Activated CD4-positive, alpha-beta T cell treated with anti-CD3 and anti-CD28 coated beads for 24 hours (primary cell): ENCODE measurements at places on chromosomes 5 and 9.

GRCh38 chr5:76804266-76804665 is 14.6 kb upstream of the F2RL1 start:
- no peak for DNase-seq

DNA sequence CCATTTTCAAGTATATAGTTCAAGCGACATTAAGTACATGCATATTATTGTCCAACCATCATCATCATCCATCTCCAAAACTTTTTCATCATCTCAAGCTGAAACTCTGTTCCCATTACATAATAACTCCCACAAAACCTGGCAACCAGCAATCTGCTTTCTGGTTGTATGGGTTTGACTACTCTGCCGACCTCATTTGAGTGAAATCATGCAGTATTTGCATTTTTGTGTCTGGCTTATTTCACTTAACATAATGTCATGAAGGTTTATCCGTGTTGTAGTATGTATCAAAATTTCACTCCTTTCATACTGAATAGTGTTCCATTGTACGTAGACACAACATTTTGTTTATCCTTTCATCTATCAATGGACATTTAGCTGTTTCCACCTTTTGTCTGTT is 74.8 kb downstream of the SGCD start:
- DNase-seq, result no peak

- DNase-seq, result no peak
Observed at GRCh38 chr9:68794898-68795297, 89.9 kb downstream of the PIP5K1B start.

DNA sequence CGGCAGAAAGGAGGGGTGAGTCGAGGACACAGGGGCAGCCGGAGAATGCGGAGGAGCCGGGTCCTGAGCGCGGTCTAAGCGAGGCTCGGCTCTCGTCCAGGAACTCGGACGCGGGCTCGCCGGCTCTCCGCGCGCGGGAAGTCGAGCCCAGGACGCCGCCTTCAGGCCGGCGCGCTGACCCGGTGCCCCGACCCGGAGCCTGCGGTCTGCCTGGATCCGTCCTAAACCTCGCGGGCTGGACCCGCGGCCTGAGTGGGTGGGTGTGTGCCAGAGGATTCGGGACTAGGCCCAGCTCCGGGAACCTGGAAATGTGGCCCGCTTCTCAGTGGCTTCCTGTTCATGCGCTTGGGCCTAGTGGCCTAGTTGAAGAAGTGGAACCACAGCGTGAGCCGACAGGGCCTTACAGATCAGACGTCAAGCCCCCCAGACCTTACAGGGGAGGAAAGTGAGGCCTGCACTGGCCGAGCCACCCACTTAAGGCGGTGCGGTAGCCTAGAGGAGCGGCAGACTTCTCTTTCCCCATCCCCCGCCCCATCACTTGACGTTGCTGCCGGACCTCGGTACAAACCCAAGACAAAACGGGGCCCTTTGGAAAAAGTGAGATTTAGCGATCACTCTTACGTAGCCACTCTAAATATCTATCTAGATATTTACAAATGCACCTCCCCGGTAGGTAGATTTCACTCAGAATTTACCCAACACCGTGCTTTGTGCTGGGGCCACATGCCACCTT is 1.2 kb downstream of the CDKN2B-AS1 start:
- no peak for DNase-seq

GRCh38 chr5:72397836-72398235 is 77.7 kb downstream of the PTCD2 start:
- no peak for DNase-seq

DNA sequence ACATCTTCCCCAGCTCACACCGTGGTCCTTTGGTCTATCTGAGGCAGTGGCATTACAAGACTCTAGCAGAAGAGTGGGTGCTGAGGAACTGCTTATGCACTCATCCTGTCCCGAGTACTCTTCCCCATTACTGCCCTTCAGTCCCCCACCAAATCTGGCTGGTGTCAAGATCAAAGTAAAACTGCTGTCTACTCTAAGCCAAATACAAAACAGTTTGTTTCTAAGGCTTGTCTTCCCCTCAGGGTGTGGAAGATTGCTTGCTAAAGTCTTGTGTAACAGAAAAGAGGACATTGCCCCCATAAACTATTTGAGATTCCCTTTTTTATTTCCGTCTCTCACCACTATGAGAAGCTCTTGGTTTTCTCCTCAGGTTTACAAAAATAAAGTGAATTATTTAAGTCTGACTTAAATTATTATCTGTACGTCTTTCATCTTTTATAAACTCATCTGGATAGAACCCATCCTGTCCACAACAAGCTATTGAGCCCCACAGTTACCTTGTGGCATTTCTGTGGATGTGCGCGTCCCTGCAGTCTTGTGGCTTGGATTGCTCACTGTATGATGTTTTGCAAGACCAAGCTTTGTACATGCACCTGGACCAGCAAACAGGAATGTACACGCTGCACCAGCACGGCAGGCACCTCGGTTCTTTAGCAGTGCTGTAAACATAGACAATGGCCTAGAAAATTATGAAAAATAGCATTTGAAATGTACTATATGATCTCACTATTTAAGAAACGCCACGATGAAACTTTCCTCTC is 61.0 kb downstream of the CYSTM1 start:
- no peak for DNase-seq

DNA sequence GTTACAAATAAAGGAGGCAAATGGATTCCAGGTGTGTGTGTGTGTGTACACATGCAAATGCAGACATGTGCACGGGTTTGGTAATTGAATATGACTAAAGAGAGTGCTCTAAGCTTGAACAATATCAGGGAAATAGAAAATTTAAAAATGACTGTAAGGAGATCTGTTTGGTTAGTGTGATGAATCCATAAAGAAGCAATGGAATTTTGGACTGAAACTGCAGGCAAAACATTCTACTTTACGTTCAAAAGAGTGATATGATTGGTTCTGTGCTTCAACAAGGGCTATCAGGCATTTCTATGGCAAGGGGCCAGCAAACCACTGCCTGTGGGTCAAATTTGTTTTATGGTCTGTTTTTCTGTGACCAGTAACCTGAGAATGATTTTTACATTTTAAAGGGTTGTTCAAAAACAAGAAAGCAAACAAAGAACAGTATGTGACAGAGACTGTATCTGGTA is 332.8 kb upstream of the KLF9 start:
- no peak for DNase-seq

DNA sequence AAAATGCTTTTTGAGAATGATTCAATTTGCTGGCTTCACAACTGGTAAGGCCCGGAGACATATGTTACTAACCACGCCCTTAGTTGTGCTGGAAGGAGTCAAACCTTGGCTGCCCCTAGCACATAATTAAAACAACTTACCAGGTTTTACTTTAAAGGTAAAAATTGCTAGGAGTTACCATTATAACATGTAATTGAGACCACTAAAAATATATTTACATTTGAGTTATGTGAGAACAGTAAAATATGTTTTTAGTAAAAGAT is 435.6 kb upstream of the CDH9 start:
- no peak for DNase-seq

- DNase-seq, result peak; percentile 27
Observed at GRCh38 chr5:127029581-127030258, 638 bp downstream of the MARCHF3 start.

- DNase-seq, result no peak
Observed at GRCh38 chr5:110957934-110958333, 113.6 kb upstream of the TSLP start.

DNA sequence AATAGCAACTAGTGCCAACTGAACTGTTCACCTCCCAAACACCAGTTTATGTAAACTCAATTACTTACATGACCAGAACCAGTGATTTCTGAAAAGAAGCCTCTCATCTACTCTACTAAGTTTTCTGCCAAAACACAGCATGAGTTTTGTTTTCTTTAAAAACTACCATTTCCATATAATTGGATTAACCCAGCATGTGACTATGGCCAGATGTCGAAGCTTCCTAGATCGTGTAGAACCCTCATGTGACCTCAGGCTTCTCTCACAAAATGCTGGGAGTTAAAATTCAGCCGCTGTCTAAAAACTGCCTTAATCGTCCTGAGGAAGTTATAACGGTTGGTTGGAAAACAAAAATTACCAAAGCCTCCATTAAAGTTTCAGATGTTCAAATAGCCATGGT is 303.5 kb downstream of the IRX1 start:
- no peak for DNase-seq

DNA sequence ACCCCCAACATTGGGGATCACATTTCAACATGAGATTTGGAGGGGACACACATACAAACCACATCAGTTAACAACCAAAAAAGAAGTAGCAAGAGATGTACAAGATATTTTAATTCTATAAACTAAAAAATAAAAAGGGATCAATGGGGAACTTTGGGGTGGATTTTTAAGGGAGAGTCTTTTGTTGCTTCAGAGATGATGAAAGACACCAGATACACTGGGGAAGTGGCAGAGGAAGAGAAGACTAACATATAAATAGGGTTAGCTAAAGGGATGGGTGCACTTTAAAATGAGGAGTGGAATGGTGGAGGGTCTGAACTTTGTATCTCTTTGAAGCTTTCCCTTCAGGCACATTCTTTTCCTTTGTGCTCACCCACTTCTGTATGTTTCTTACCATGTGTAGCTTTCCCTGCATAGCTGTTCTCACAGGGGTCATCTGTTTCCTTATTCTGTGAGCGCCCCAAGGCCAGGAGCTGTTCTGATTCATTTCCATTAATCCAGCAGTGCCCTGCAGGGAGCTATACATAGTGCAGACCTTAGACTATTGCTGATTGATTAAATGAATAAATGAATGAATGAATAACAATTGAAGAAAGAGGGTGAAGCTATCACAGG is 531.6 kb upstream of the KLF4 start:
- no peak for DNase-seq

GRCh38 chr9:90600029-90600428 is 42.6 kb downstream of the DIRAS2 start:
- DNase-seq, result no peak

DNA sequence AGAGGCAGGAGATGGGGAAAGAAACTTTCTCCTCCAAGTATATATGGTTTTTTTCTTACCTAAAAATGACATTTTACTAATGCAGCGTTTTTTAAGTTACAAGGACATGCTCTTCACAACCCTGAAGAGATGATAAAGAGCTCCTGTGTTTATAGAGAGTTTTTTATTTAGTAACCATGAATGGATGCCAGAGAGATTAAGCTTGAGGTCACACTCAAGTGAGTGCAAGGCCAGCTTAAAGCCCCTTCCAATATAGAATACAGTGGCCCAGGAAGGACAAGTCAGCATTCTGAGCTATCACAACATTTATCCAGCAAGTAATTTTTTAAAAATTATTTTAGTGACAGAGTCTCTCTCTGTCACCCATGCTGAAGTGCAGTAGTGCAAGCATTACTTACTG is 6.7 kb upstream of the HAVCR2 start:
- DNase-seq, result no peak

DNA sequence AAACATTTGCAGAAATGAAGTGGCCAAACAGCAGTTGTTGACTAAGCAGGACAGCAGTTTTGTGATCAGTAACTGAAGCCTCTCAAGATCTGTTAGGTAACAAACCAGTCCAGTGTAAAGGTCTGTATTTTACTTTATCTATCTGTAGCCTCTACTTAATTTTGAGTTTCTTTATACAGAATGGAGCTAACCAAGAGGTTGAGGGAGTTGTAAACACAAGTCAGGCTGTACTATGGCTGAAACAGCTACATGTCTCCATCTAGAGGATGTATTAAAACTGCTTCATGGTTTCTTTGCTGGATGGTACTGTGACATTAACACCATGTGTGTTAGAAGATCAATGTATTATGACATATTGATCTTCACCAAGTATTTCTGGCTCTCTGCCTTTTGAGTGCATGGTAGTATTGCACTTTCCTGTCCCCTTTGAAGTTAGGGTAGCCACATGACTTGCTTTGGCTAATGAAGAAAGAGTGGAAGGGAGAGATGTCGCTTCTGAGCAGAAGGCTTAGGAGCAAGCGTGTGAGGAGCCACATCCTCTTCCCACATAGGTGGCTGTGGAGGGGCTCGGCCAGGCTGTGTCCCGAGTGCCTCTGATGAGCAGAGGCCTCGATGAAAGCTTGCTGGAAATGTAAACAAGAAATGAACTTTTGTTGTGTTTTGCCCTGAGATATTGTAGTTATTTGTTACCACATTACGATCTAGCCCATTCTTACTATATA is 105.6 kb upstream of the PCA3 start:
- no peak for DNase-seq

DNA sequence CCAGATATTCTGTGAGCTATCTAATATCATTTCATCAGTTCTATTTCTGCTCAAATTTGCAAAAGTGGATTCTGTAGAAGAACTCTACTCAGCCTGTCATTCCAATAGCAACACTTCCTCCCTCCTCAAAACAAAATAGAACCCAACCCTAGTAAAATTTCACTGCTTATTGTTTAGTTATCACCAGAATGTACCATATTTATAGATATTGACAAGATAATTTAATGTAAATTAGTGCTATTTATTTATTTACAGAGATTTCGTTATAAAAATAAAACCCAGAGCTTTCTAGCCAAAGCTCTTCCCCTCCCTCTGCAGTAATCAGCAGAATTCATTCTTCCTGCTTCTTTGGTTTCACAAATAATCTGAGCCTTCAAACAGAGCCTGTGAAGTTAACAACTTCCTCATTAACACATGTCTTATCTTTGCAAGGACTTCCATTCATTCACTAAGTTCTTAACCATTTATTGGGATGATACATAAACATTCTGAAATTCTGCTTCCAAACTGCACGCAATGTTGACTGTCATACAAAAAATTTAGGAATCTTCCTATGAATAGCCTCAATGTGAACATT is 73.7 kb upstream of the PJA2 start:
- DNase-seq, result no peak

DNA sequence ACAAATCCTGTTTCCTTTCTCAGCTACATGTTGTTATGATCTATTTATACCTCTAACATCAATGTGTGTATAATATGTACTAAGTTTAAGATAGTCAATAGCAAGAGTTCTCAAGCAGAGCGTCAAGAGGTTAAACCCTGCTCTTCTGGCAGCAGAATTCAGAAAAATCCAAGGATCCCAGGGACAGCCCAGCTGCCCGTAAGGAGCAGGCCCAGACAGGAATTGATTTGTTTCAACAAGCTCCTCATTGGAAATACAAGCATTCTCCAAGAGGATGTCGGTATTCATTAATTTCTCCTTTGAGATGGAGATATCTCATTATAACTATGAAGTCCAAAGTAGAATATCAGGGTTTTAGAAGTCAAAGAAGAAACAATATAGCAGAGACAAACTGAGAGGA is 14.9 kb downstream of the EFNA5 start:
- DNase-seq, result no peak

- no peak for DNase-seq
Observed at GRCh38 chr9:7510199-7510598, 289.4 kb downstream of the DMAC1 start.

GRCh38 chr9:92342825-92343488 is 17.2 kb downstream of the CENPP start:
- no peak for DNase-seq

- DNase-seq, result no peak
Observed at GRCh38 chr5:169202969-169203368, 98.0 kb downstream of the SLIT3 start.

- DNase-seq, result no peak
Observed at GRCh38 chr5:35956429-35956828, 18.0 kb upstream of the CAPSL start.

- no peak for DNase-seq
Observed at GRCh38 chr9:12813960-12814876, 39.4 kb downstream of the LURAP1L start.

- DNase-seq, result no peak
Observed at GRCh38 chr5:146993876-146994530, 115.4 kb upstream of the PPP2R2B start.

GRCh38 chr5:159527546-159528254 is 197.4 kb upstream of the IL12B start:
- DNase-seq, result no peak
